ENCODE measurements at places on chromosomes 2 and 18. TPM values are rescaled to one million over a fixed set of nuclear protein-coding genes. Genes with fewer than 3 reads are reported as not detected.

CFAP210 gene
- total RNA-seq, result not detected

GPR39 gene
- not detected for total RNA-seq

LYG2 gene
- total RNA-seq, result not detected

PLEKHB2 gene
- total RNA-seq, result 33.6 TPM

GRB14 gene
- total RNA-seq, result not detected

DNA sequence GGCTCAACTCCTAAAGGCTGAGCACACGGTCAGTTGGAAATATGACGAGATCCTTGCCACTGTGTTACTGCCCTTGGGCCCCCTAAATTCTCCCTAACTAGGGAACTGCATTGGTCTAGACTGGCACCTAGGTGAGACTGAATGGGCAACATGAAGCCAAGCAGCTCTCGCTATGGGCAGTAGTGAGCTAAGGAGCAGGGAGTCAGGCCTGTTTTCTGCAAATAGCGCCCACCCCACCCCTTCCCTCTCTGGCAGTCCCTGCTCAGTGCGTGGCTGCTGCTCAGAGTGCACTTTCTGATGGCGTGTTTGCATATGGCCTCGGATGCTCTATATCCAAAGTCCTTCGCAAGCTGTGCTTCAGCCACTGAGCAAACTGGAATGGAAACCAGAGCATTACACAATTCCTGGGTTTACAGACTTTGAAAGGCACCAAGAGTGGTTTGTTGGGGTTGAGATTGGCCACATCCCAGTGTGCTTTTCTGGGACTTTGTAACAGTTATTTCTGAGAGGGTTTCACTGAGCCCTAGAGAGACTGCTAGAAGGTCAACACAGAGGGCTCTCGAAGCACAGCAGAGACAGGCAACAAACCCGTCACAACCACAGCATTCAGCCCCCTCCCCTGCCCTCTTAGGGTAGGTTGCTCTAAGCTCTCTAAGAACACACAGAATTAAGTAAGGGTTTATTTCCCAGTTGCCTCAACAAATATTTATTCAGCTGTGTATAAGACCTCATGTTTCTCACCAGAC lies 419.9 kb downstream of the STK39 start:
- H3K4me3 ChIP-seq, result no peak overlapping the region
- no peaks in the 10 kb centered on the region for H3K4me1 ChIP-seq
- H3K27ac ChIP-seq, result no peak overlapping the region
- DNase-seq, result no peak
- peaks cover 9% of the 10 kb centered on the region for H3K27me3 ChIP-seq
- H3K36me3 ChIP-seq, result no peaks in the 10 kb centered on the region

DNA sequence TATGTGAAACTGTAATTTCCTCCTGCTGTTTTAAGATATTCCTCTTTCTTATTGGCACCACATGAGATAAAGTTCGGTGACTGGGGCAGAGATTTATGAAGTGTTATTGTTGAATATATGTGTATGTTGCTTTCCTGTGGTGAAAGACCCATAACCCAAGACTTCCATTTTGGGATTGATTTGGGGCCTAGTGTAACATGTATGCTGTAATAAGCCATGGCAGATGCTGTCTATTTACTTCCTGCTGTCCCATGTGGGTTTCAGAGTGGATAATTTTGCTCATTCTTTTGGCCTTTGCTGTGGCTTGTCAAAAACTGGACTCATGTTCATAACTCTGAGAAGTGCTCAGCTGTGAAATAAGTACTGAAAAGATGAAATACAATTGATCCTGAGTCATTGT lies 10.8 kb upstream of the MYO1B start:
- H3K36me3 ChIP-seq, result no peaks in the 10 kb centered on the region
- H3K27me3 ChIP-seq, result no peaks in the 10 kb centered on the region
- no peak for DNase-seq
- no peak overlapping the region for H3K27ac ChIP-seq
- no peaks in the 10 kb centered on the region for H3K4me1 ChIP-seq

DNA sequence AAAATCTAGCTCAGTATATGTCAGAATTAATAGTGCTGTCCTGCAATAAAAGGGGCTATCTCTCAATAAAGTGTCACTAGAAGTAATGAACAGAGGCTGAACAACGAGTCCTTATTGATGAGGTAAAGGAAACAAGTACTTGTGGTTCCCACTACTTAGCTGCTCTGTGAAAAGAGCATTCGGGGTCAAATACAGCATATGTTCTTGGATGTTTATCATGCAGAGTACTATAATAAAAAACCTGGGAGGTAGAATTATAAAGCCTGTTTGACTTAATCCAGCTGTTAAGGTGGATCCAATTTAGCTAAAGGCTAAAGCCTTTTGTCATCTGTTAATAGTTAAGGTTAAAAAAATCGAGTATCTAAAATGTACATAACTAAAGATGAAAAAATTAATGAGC lies 32.4 kb downstream of the SLC35F5 start:
- H3K4me3 ChIP-seq, result no peak overlapping the region
- no peak for DNase-seq
- no peaks in the 10 kb centered on the region for H3K27me3 ChIP-seq
- no peaks in the 10 kb centered on the region for H3K4me1 ChIP-seq
- H3K36me3 ChIP-seq, result peaks cover 59% of the 10 kb centered on the region
- H3K27ac ChIP-seq, result no peak overlapping the region

- no peak for DNase-seq
- H3K27me3 ChIP-seq, result peaks cover 22% of the 10 kb centered on the region
- H3K36me3 ChIP-seq, result no peaks in the 10 kb centered on the region
These were observed 20.6 kb downstream of the SERPINB10 start for GRCh38 chr18:63928331-63928730.

DNA sequence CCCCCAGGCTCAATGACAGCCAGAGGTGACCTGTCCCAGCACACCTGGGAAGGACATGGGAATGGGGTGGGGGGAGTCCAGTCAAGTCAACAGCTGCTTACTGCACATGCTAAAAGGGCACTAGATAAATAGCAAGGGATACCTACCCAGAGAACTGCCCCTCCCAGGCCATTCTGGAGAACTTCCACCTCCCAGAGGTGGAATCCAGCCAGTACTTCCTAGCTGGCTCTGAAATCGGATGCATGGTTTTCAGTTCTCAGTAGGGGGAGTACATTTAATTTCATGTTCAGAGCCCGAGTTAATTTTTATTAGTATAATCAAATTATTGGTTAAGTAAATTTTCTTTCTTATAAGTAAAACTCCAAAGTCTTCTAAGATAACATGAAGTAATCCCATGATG lies 28.9 kb upstream of the ITGA6 start:
- H3K36me3 ChIP-seq, result no peaks in the 10 kb centered on the region
- no peaks in the 10 kb centered on the region for H3K4me1 ChIP-seq
- no peak overlapping the region for H3K27ac ChIP-seq
- DNase-seq, result no peak

GRCh38 chr2:141611981-141612380 lies 518.8 kb downstream of the LRP1B start:
- H3K4me1 ChIP-seq, result no peaks in the 10 kb centered on the region
- DNase-seq, result no peak
- no peaks in the 10 kb centered on the region for H3K27me3 ChIP-seq
- no peak overlapping the region for H3K27ac ChIP-seq

GRCh38 chr18:68017385-68017784 lies 500.9 kb upstream of the DSEL start:
- no peak for DNase-seq
- no peak overlapping the region for H3K27ac ChIP-seq
- H3K27me3 ChIP-seq, result no peaks in the 10 kb centered on the region

DNA sequence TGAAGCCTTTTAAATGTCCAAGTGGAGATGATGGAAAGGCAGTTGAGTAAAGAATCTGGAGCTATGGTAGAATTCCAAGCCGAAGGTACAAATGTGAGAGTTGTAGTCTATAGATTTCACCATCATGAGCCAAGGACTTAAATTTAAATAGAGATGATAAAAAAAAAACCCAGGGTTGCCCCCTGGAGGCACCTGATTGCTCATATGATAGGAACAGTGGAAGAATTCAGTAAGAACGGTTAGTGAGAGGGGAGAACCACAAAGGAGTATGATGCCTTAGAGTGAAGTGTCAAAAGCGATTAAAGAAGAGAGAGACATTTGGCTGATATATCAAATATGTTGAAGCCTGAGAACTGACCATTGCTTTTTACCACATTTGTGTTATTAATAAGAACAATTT lies 11.9 kb downstream of the NYAP2 start:
- DNase-seq, result no peak
- H3K27me3 ChIP-seq, result peaks cover 3% of the 10 kb centered on the region
- no peaks in the 10 kb centered on the region for H3K4me1 ChIP-seq
- H3K36me3 ChIP-seq, result no peaks in the 10 kb centered on the region

Data from activated B cell treated with CpG ODN at 0.5 μM for 24 hours (primary cell).